Amniotic epithelial cell (primary cell): ENCODE measurements at places on chromosomes 5 and 9.

- DNase-seq: no peak
Measured at GRCh38 chr5:138445547-138446271, 6.9 kb downstream of the REEP2 start.

DNA sequence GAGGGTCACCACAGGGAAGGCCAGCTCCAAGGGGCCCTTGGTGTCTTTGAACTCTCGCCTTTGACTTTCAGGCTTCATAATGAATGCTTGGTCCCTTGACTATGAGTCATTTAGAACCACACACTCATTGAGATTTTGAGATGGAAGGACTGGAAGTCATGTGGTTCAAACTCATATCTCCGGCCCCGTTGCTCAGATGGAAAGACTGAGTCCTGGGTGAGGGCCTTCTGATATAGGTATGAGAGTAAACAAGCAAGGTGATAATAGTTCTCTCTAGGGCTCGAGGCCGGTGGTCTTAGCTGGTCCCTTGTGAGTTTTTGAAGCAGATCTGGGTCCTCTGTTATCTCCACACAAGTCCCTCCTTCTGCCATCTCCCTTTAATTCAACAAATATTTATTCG is 210.6 kb downstream of the PAX5 start:
- DNase-seq: no peak

- DNase-seq: no peak
Measured at GRCh38 chr9:104206766-104207165, 112.7 kb downstream of the SMC2 start.

DNA sequence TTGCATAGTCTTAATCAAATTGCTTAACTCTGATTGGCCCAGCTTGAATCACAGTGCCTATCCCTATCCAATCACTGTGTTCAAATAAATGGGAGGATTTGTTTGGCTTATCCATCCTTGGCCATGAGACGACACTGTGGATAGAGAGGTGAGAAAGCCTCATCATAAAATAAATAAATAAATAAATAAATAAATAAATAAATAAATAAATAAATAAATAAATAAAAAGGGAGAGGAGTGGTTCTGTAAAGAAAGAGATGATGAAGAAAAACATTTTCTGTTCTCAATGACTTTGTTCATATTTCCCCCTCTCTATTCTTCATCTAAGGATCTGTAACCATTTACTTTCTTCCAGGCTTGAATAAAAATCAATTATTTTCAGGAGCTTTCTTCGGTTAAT is 74.7 kb downstream of the PTPRD start:
- no peak for DNase-seq

- no peak for DNase-seq
Measured at GRCh38 chr9:136831720-136832104, 10.6 kb upstream of the AJM1 start.

GRCh38 chr5:402615-403359 is 40.2 kb upstream of the EXOC3 start:
- peak; percentile 90 for DNase-seq

- no peak for DNase-seq
Measured at GRCh38 chr5:151864061-151864748, 60.4 kb downstream of the GLRA1 start.

DNA sequence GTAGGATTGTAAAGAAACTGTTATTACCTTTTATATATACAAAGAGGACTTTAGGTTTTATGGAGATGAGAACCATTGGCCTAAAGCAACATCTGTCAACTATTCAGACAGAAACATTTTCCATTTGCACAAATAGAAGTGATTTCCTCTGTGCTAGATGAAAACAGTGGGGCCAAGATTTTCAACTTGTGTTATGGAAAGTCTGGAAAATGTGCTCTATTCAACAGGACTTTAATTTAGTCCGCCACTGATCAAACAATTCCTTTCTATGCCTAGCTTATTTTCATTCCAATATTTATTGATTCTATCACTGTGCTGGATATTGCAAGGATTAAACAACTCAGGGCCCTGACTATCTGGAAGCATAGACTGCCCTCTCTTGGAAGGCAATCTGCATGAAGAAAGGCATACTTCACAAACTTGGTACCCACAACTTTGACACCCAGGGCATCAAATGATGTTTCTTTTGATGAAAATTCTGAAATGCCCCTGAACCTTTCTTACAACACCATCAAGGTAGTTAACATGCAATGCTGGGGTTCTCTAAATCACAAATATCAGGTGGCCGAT is 126.6 kb upstream of the HMHB1 start:
- peak; percentile 27 for DNase-seq

DNA sequence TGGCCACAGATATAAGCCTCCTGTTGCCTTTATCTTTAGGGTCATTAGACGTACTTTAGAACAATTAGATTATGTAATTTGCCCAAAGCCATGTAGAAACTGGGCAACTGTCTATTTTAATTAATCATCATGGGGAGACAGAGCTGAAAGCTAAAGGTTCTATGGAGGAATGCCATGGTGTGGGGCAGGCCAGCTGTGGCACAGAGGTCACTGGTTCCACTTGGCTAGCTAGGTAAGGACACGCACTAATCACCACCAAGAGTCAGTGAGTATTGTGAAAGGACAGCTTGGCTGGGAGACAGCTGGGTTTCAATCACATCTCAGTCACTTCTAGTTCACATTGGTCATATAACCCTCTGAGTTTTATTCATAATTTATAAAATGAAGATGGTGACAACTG is 81.7 kb downstream of the HMHB1 start:
- DNase-seq: no peak

DNA sequence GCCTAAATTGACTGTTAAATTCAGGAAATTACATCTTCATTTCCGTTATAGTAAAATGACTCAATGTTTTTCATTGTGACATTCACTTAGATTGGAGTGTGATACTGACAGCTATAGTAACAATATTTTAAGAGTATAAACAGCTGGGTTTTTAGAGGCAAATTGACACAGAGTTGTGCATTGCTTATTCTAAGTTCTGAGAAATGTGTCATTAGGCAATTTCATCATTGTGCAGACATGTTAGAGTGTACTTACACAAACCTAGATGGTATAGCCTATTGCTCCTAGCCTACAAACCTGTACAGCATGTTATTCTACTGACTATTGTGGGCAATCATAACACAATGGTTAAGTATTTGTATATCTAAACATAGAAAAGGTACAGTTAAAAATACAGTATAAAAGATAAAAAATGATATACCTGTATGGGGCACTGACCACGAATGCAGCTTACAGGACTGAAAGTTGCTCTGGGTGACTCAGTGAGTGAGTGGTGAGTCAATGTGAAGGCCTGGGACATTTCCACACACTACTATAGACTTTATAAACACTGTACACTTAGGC is 132.7 kb downstream of the PDE4D start:
- DNase-seq: peak; percentile 87

GRCh38 chr5:13919786-13920185 is 24.7 kb downstream of the DNAH5 start:
- no peak for DNase-seq

GRCh38 chr9:95018099-95018936 is 291.8 kb downstream of the AOPEP start:
- peak; percentile 93 for DNase-seq

DNA sequence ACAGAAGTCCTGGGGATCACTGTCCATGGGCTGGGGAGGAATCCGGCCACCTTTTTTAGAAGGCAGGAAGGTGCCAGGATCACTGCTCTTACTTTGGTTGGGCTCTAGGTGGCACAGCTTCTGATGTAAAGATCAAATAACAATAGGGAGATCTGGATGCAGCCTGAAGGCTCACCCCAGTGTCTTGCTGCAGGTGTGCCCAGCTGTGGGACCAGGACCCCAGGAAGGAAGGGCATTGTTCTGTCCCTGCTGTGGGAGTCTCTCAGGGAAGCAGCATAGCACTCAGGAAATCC is 69.6 kb downstream of the DAB2IP start:
- no peak for DNase-seq

DNA sequence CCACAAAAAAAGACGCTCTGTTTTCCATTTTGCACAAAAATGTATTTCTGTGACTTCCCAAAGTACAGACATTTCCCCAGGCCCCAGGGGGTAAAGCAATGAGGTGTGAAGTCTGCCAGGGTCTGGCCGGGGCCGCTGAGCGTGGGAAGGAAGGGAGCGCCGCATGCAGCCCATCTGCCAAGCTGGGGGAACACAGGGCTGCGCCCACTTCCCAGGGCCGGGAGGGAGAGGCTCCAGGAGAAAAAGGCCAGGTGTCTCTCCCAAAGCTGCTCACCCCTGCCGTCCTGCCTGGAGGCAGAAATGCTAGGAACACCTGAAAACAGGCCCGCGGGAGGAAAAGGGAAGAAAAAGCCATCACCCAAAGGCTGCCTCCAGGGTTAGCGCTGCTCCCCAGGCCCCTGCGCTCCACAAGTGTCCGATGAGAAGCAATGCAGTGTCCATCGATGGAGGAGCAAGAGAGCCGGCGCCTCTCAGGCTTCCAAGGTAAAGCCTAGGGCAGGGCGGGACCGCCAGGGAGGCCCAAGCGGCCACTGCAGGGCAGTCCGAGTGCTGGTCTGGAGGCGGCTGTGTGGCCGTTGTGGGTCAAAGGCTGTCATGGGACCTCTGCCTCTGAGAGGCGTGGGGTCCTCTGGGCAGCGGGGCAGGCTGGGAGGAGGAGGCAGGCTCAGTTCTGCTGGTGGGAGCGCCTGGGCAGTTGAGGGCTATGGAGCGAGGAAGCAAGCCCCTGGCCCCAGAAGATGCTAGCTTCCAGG is 6.0 kb upstream of the ZDHHC12 start:
- no peak for DNase-seq

- no peak for DNase-seq
Measured at GRCh38 chr5:159043590-159043989, 56.1 kb downstream of the EBF1 start.

DNA sequence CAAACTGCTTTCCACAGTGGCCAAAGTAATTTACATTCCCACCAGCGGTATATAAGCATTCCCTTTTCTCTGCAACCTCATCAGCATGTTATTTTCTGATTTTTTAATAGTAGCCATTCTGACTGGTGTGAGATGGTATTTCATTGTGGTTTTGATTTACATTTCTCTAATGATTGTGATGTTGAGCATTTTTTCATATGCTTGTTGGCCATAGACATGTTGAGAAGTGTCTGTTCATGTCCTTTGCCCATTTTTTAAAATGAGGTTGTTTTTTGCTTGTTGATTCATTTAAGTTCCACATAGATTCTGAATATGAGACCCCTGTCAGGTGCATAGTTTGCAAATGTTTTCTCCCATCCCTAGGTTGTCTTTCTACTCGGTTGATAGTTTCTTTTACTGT is 254.5 kb upstream of the MPDZ start:
- DNase-seq: no peak

GRCh38 chr9:36486329-36486932 is 86.3 kb upstream of the MELK start:
- no peak for DNase-seq

- no peak for DNase-seq
Measured at GRCh38 chr5:112923148-112923917, 1.3 kb upstream of the REEP5 start.

DNA sequence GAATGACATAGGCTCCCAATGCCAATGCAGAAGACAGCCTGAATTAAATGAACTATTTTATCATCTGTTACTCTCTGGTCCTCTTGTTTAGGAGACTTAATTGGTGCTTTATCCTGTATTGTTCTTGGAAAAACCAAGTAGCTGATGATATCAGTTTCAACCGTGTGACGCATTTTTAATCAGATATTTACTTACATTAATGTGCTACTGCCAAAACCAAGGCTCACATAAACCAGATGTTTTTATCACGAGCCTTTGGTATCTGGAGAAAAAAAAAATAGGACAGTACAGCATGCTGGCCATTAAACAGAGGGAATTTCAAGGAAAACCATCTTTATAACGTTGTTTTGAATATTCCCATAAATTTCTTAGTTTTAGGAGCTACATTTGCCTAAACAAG is 90.1 kb downstream of the ICE1 start:
- no peak for DNase-seq

GRCh38 chr5:14902826-14903560 is 31.4 kb upstream of the ANKH start:
- peak; percentile 12 for DNase-seq

DNA sequence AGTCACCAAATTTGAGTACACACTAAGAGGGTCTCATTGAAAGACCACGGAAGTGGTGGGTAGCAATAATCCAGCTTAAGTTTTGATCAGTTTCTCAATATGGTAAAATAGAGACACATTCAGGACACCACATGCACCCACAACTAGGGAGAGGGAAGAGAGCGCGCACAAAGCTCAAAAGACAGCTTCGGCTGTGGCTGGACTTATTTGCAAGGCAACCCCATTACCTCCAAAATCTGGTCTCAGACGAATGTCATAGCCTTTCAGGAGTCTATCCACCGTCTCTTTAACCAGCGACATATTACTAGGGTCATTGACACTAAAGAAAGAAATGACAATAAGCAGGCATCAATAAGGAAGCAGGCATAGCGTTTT is 443 bp downstream of the GABRB2 start:
- DNase-seq: no peak

- DNase-seq: peak; percentile 93
Measured at GRCh38 chr5:176784218-176785165, 25.9 kb upstream of the UNC5A start.

DNA sequence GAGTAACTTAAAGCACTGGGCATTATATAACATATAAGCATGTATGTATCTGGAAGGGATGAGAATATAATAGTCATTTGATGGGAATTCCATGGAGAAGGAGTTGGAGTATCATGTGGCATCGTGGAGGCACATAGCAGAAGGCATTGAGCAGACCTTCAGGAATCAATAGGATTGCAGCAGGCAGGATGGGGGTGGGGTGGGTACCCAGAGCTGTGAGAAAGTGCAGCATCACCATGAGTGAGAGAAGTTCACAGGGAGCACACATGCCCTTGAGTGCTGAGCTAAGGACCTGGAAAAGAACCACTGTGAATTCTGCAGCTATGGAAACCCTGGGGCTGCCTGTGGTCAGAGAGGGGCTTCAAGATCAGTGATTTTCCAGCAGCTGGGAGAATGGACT is 57.3 kb downstream of the MED10 start:
- no peak for DNase-seq
